K562 (cell line): ENCODE measurements at places on chromosomes 2 and 18. TPM values are rescaled to one million over a fixed set of nuclear protein-coding genes. Genes with fewer than 3 reads are reported as not detected.
A peak's percentile ranks its signal among the peaks of the same experiment; 100 is the strongest.

The POTEI gene
- 3.7 and 3.9 TPM in 2 replicates for total RNA-seq

GRCh38 chr2:30620102-30620501 lies 173.1 kb downstream of the LCLAT1 start:
- no peaks in the 10 kb centered on the region for H3K4me1 ChIP-seq
- DNase-seq = no peak
- no peak overlapping the region for H3K27ac ChIP-seq
- H3K4me3 ChIP-seq = no peak overlapping the region
- H3K36me3 ChIP-seq = peaks cover 3% of the 10 kb centered on the region; the same call in 1 of the 3 replicates
- H3K27me3 ChIP-seq = no peaks in the 10 kb centered on the region

DNA sequence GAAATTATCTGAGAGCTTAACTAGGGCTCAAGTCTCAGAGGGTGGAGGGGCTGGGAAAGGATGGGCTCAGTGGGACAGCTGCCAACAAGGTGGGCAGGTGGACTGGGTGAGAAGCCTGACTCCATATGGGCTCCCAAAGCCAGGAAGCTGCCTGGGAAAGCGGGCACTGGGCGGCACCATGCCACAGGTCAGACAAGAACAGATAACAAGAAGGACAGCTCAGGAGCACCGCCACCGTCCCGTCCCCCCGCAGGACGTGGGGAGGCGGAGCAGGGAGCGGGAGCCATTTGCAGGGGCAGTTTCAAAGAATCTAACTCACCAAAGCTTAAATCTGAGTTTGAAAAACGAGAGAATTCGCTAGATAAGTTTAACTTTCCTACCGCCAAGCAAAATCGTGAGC lies 45.6 kb downstream of the NETO1 start:
- no peak overlapping the region for H3K27ac ChIP-seq
- no peaks in the 10 kb centered on the region for H3K27me3 ChIP-seq
- no peaks in the 10 kb centered on the region for H3K36me3 ChIP-seq
- H3K4me1 ChIP-seq = no peaks in the 10 kb centered on the region

The INPP5D gene
- 4.3 and 5.6 TPM in 2 replicates for total RNA-seq

DNA sequence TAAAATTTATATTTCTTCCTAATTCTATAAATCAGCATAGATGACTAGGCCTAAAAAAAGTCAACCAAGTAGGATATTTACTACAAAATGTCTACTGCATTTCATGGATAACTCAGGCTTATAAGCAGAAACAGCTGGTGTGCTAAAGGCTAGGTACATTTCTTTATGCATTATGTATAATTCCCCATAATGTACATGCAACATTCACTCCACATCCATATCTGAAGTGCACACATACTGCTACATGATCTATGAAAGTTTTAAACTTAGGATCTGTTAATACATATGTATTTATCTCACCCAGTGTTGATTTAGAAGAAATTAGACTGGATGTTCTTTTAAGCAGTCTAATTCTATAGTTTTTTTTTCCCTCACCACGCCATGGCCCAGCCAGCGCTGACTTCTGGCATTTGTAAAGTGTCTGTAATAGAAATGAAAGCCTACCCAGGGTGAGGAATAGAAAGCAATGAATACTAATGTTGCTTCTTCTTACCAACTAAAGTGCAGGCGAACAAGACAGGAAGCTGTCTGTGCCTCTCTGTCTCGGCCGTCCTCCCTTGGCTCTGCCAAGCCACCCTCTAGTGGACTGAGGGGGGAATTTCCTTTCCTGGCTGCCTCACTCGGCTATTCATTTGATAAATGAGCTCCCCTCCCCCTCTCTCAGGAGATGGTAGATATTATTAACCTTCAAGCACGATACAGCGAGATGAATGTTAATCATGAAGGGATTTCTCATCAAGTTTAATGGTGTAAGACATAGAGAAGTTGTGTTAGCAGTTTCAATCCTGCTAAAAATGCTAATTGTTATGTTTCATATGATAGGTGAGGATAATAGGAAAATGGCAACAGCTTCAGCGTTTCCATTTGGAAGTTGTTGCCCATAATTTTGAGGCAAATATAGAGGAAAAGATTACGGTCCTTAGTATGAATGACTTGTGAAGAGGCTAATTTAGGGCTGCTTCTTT lies 384.5 kb downstream of the MTX2 start:
- no peak overlapping the region for H3K27ac ChIP-seq
- no peak overlapping the region for H3K4me3 ChIP-seq
- H3K27me3 ChIP-seq = no peaks in the 10 kb centered on the region; the same call in 2 of the 3 replicates
- DNase-seq = peak; percentile 54

The TCF23 gene
- total RNA-seq = not detected in 2 replicates

- H3K4me3 ChIP-seq = no peak overlapping the region
- H3K27ac ChIP-seq = peak overlapping the region; percentile 64; the same call in 1 of the 3 replicates
- H3K27me3 ChIP-seq = no peaks in the 10 kb centered on the region
- peaks cover 34% of the 10 kb centered on the region for H3K4me1 ChIP-seq
- H3K36me3 ChIP-seq = no peaks in the 10 kb centered on the region
Observed at GRCh38 chr18:79520478-79521390, 125.0 kb downstream of the NFATC1 start.

GRCh38 chr18:59468821-59469220 lies 109.8 kb upstream of the LMAN1 start:
- no peaks in the 10 kb centered on the region for H3K36me3 ChIP-seq
- no peak overlapping the region for H3K27ac ChIP-seq
- DNase-seq = no peak
- H3K4me1 ChIP-seq = no peaks in the 10 kb centered on the region
- no peaks in the 10 kb centered on the region; the same call in 1 of the 2 replicates for H3K27me3 ChIP-seq

- no peak overlapping the region for H3K4me3 ChIP-seq
- no peak for DNase-seq
- no peak overlapping the region for H3K27ac ChIP-seq
- no peaks in the 10 kb centered on the region for H3K36me3 ChIP-seq
- no peaks in the 10 kb centered on the region for H3K4me1 ChIP-seq
- no peaks in the 10 kb centered on the region for H3K27me3 ChIP-seq
Observed at GRCh38 chr2:6968319-6969100, 51.3 kb downstream of the RNF144A start.

The KRCC1 gene
- 1.9 and 2.0 TPM in 2 replicates for total RNA-seq

DNA sequence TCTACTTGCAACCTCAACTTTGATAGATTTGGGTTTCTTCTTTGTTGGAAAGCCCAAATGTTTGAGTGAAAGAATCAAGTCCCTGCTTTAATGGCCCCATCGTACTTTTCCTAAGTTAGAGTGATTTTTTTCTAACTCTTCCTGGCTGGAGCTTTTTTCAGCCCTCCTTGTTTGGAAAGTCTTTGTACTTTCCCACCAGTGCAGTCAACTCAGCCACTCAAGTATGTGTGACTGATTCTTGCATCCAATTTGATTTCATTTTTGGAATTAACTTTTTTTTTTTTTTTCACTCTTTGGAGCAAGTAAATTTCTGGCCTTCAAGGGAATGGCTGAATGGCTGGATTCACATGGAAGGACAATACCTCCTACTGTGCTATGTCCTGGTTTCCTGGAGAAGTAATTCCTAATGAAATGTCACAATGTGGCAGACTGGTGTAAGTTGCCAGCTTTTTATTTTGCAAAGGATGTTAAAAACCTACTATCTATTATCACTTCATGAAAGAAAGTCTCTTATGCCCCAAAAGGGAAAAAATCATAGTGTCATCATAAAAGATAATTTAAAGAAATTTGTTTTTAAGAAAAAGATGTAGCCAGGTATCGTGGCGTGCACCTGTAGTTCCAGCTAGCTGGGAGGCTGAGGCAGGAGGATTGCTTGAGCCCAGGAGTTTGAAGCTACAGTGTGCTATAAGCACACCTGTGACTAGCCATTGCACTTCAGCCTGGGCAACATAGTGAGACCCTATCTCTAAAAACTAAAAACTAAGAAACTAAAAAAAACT lies 76.0 kb upstream of the ZFP36L2 start:
- H3K27ac ChIP-seq = no peak overlapping the region
- no peaks in the 10 kb centered on the region for H3K4me1 ChIP-seq
- H3K27me3 ChIP-seq = no peaks in the 10 kb centered on the region
- DNase-seq = no peak
- no peak overlapping the region for H3K4me3 ChIP-seq

GRCh38 chr2:157305723-157306110 lies 19.9 kb downstream of the ERMN start:
- no peak overlapping the region for H3K4me3 ChIP-seq
- peaks cover 17% of the 10 kb centered on the region; the same call in 2 of the 3 replicates for H3K4me1 ChIP-seq
- H3K36me3 ChIP-seq = peaks cover 84% of the 10 kb centered on the region
- H3K27ac ChIP-seq = no peak overlapping the region
- H3K27me3 ChIP-seq = no peaks in the 10 kb centered on the region
- DNase-seq = no peak

DNA sequence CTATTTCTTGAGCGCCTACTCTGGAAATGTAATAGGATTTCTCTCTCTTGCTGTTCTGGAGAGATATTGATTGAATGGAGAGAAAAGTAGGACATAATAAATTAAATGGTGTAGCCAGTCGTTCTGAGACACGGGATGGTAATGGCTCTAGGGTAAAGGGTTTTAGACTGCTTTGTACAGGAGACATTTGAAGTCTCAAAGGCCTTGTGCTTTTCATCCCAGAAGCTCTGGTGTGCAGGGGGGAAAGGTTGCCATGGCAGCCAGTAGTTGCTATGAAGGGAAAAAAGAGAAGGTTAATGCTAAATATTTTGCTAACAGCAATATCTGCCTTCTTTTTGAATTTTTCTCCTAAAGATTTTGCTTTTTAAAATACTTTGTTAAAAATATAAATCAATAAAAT lies 359.3 kb downstream of the RIT2 start:
- H3K36me3 ChIP-seq = no peaks in the 10 kb centered on the region
- H3K27me3 ChIP-seq = no peaks in the 10 kb centered on the region
- DNase-seq = no peak

GRCh38 chr2:132984731-132985130 lies 314.7 kb upstream of the LYPD1 start:
- H3K27ac ChIP-seq = no peak overlapping the region
- no peaks in the 10 kb centered on the region for H3K36me3 ChIP-seq
- H3K4me3 ChIP-seq = no peak overlapping the region
- no peak for DNase-seq
- H3K4me1 ChIP-seq = no peaks in the 10 kb centered on the region

GRCh38 chr2:207143215-207144172 lies 22.3 kb downstream of the KLF7 start:
- H3K36me3 ChIP-seq = no peaks in the 10 kb centered on the region
- DNase-seq = no peak
- H3K27me3 ChIP-seq = no peaks in the 10 kb centered on the region
- H3K4me3 ChIP-seq = no peak overlapping the region

The CABYR gene
- not detected in 2 replicates for total RNA-seq

DNA sequence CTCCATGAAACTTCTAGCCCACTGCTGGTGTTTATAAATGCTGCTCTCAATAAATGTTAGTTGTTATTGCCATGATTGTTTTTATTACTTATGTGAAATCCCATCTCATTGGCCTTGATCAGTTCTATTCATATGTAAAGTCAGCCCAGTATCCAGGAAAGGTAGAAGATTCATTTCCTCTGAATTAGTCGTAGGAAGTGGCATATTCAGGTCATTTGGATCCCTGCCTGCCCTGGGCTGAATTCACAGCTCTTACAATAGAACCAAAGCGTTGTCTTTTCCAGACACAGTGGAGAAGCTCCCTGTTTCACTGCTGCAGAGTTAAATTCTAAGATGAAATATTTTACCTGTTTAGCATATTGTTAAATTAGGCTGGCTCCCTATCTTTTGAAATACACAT lies 70.3 kb downstream of the MAIP1 start:
- no peak overlapping the region for H3K4me3 ChIP-seq
- no peak overlapping the region for H3K27ac ChIP-seq
- no peaks in the 10 kb centered on the region; the same call in 2 of the 3 replicates for H3K4me1 ChIP-seq
- no peak for DNase-seq

The STAT4 gene
- total RNA-seq = 0.34 TPM in 1 of 2 replicates, not detected in the other

- no peaks in the 10 kb centered on the region for H3K4me1 ChIP-seq
- H3K36me3 ChIP-seq = no peaks in the 10 kb centered on the region
- no peak for DNase-seq
- no peaks in the 10 kb centered on the region for H3K27me3 ChIP-seq
- H3K4me3 ChIP-seq = no peak overlapping the region
- H3K27ac ChIP-seq = no peak overlapping the region
Observed at GRCh38 chr2:139438478-139438877, 658.3 kb upstream of the NXPH2 start.

DNA sequence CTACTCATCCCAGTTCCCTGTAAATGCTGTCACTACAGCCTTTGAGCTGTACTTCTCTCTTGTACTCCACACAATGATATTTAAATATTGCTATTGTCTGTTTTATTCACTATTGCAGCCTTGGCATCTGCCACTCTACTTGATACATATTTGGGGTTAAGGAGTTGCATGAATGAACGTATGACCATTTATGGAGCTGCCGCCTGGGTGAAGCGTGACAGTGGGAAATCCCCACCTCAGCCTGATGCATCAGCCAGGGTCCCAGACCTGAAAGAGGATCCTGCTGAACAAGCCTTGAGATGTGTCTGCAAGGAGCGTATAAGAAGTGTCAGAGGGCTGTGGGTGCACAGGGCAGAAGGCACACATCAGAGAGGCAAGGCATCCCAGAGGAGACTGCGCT lies 39.1 kb downstream of the MRPL35 start:
- no peak overlapping the region for H3K27ac ChIP-seq
- H3K36me3 ChIP-seq = no peaks in the 10 kb centered on the region
- H3K4me1 ChIP-seq = no peaks in the 10 kb centered on the region
- H3K4me3 ChIP-seq = no peak overlapping the region

The CIDEA gene
- not detected in 2 replicates for total RNA-seq

GRCh38 chr2:181621779-181622490 lies 35.0 kb downstream of the CERKL start:
- no peak overlapping the region for H3K27ac ChIP-seq
- H3K4me3 ChIP-seq = no peak overlapping the region
- no peak for DNase-seq

GRCh38 chr2:108079736-108080135 lies 93.4 kb downstream of the SLC5A7 start:
- no peak overlapping the region for H3K4me3 ChIP-seq
- H3K36me3 ChIP-seq = no peaks in the 10 kb centered on the region
- no peaks in the 10 kb centered on the region for H3K4me1 ChIP-seq
- no peak for DNase-seq
- no peaks in the 10 kb centered on the region for H3K27me3 ChIP-seq

- H3K4me3 ChIP-seq = no peak overlapping the region
- no peak overlapping the region for H3K27ac ChIP-seq
- peaks cover 12% of the 10 kb centered on the region for H3K27me3 ChIP-seq
- H3K36me3 ChIP-seq = no peaks in the 10 kb centered on the region
- no peak for DNase-seq
- no peaks in the 10 kb centered on the region for H3K4me1 ChIP-seq
Observed at GRCh38 chr2:8235419-8235818, 446.4 kb upstream of the ID2 start.

The GPC1 gene
- 0.78 and 0.82 TPM in 2 replicates for total RNA-seq

- H3K4me1 ChIP-seq = no peaks in the 10 kb centered on the region
- peaks cover 6% of the 10 kb centered on the region; the same call in 2 of the 3 replicates for H3K36me3 ChIP-seq
- no peak overlapping the region for H3K4me3 ChIP-seq
- no peak for DNase-seq
- no peaks in the 10 kb centered on the region for H3K27me3 ChIP-seq
Observed at GRCh38 chr2:134431838-134432434, 178.1 kb downstream of the MGAT5 start.

- no peaks in the 10 kb centered on the region for H3K36me3 ChIP-seq
- peaks cover 9% of the 10 kb centered on the region for H3K27me3 ChIP-seq
- no peaks in the 10 kb centered on the region for H3K4me1 ChIP-seq
- H3K27ac ChIP-seq = no peak overlapping the region
- H3K4me3 ChIP-seq = no peak overlapping the region
- no peak for DNase-seq
Observed at GRCh38 chr2:159792036-159792435, 6.0 kb downstream of the CD302 start.
